ENCODE measurements at places on chromosomes 5 and 9.

- peak; percentile 78 for DNase-seq
Observed at GRCh38 chr5:76403766-76404222, 709 bp downstream of the IQGAP2 start.

- DNase-seq = no peak
Observed at GRCh38 chr5:9302218-9302617, 243.7 kb downstream of the SEMA5A start.

DNA sequence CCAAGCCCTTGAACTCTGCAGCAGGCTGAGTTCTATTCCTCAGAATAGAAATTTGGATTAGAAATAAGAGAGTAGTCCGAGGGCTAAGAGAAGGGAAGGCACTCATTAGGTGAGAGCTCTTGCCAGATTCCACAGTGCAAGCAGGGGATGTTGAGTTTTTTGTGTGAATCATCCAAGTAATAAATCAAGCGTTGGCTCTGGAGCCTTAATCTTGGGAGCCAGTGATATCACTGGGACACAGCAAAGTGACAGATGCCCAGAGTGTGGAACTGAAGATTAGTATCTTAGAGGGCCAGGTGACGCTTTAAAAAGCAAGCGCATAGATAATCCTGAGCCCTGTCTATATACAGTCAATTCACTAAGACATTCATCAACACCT, 60.3 kb downstream of the FOXD1 start:
- DNase-seq = no peak

DNA sequence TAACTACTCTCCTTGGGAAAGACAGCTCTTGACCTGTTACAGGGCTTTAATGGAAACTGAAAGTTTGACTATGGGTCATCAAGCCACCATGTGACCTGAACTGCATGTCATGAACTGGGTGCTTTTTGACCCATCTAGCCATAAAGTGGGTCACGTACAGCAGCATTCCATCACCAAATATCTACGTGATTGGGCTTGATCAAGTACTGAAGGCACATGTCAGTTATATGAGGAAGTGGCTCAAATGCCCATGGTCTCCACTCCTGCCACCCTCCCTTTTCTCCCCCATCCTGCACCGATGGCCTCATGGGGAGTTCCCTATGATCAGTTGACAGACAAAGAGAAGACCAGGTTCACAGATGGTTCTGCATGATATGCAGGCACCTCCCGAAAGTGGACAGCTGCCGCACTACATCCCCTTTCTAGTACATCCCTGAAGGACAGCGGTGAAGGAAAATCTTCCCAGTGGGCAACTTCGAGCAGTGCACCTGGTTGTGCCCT, 7.3 kb upstream of the FCN1 start:
- DNase-seq = no peak

DNA sequence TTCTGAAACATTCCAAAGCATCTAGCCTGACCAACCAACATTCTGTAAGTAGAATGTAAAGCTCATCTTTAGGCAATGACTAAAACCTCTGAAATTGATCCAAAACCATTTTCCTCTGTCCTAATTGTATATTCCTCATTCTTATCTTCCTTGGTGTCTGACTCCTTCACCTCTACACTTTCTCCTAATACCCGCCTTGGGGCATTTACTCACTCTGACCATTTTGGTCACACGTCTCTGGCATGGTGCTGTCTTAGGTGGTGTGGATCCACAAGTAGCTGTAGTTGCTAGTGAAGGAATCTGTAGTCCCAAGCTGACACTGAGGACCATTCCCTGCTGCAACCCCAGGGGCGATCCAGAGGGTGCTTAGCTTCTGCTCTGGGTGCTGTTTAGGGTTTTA, 40.8 kb upstream of the LMNB1 start:
- DNase-seq = no peak

DNA sequence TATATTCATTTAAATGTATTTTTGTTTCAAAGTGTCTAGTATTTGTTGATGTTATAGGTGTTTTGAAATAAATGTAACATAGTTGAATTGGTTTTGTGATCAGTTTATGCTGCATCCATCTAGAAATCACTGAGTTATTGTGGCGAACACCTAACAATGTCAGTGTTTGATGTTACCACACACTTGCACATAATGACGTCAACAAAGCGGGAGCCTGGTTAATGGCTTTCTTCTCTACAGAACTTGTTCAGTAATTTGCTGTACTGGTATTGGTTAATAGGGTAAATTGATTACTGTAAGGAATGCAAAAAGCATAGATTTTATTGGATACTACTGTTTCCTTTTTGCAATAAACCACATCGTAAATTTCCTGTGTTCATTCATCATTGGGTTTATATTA, 133.0 kb downstream of the ATG10 start:
- no peak for DNase-seq

- no peak for DNase-seq
Observed at GRCh38 chr5:119400245-119400644, 44.4 kb downstream of the TNFAIP8 start.

DNA sequence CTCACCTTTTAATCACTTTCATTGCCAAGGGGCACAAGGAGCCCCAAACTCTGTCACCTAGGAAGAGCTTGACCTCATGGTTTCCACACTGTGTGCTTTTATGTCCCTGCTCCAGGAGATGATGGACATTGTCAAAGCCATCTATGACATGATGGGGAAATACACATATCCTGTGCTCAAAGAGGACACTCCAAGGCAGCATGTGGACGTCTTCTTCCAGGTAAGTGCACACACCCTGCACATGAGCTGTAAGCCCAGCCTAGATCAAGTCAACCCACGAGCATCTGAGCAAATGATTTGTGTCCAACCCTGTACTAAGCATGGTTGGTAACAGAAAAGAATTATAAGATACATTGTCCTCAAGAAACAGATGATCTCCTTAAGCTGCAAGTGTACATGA, 50.8 kb upstream of the GABRP start:
- no peak for DNase-seq

DNA sequence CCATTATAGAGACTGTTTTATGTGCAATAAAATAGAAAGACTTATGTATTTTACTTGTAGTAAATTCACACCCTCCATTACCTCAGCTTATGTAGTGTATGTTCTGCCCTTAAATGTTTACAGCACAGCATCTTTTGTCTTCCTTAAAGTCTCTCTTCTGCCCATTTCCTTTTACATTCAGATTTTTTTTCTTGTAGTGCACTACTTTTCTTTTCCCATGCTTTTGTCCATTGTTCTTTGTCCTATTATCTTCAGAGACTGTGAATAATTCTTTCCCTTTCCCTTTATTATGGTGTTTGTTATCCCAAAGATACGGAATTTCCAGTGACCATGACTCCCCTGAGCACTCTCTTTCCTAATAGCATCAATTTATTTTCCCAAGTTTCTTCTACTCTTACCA, 66.1 kb upstream of the TYRP1 start:
- DNase-seq = no peak

DNA sequence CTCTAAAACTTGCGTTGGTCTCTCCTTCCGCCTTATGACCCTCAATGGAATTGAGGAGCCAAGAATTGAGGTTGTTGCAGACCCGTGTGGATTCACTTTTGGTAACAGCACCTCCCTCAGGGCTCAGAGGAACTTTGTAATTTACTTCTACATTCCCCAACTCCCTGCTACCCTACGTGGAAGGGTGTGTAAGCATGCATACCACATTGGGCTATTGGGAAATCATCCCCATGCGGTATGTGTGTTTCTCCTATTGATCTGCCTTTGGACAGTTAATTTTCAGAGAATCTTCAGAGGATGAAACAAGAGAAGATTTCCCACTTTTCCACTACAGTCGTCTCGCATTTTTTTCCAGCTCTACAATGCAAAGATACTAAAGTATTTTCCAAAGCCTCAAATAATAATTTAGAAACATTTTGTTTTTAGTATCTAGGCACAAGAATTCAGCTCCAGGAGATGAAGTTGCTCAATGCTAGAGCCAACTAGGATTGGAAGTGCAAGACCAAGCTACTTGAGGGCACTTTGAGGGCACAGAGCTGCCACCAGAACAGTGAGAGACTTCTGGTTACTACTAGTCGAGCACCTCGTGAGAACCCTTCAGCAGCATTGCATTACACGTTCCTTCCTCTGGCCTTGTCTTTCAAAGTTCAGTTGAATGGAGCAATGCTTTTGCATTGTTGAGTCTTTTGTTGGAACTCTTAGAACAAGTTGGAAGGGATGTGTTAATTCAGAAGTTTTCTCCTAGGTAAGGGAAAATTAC, 3.4 kb downstream of the C1QTNF3 start:
- no peak for DNase-seq

GRCh38 chr9:21684231-21684630, 118.2 kb upstream of the MTAP start:
- DNase-seq = no peak

- no peak for DNase-seq
Observed at GRCh38 chr9:14705079-14705478, 11.8 kb upstream of the ZDHHC21 start.

- DNase-seq = peak; percentile 87
Observed at GRCh38 chr9:125747053-125747764, at the start of gene PBX3. Gene PBX3 (plus strand): TSS chr9:125747373.

DNA sequence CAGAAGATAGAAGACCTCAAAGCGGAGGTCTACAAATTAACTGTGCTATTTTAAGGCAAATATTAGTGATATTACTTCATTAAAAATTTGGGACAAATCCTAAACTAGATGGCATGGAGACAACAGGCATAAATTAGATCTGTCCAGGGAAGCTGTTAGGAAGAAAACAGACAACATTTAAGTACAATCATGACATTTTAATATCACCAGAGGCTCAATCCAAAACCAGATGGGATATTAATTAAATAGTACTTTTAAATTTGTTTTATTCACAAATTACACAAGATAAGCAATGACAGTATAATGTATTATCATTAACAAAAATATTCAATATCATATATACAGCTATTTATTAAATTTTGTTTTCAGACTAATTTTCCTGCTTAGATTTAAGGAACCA, 161.1 kb downstream of the AP3B1 start:
- DNase-seq = no peak

DNA sequence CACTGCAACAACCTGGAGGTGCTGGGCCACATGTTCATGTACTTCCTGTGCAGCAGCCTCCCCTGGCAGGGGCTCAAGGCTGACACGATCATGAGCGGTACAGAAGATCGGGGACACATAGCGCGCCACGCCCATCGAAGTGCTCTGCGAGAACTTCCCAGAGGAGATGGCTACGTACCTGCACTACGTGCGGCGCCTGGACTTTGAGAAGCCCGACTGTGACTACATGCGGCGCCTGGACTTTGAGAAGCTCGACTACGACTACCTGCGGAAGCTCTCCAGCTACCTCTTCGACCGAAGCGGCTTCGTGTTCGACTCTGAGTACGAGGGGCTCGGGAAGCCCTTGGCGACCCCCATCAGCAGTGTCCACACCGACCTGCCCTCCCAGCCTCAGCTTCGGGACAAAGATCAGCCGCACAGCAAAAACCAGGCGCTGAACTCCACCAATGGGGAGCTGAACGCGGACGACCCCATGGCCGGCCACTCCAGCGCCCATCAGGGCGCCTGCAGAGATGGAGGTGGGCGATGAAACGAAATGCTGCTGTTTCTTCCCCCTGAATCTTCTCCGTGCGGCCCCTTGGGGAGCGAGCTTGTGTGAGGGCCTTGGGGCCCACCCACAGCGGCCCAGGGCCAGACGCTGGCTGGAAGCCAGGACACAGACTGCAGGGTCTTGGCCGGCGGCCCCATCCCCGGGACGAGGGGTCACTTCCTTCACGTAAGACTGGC, 56.5 kb downstream of the JAK2 start:
- no peak for DNase-seq

DNA sequence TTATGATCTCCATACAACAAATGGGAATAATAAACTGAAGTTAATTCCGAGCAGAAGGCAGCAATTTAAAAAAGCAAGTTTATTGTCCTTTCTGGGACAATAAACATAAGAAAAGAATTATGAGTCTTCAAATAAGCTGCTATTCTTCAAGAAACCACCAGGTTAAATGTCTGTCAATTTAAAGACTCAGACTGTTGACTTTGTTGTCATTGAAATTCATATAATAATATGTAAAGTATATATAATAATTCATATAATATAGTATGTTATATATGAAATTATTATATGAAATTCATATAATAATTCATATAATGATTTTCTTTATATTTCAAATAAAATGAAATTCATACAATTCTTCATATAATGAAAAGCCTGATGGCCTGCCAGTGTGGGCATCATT, 497.5 kb upstream of the RGMB start:
- no peak for DNase-seq

GRCh38 chr5:133868946-133869518, 99.4 kb downstream of the C5orf15 start:
- DNase-seq = peak; percentile 94

- peak; percentile 62 for DNase-seq
Observed at GRCh38 chr9:98658951-98659351, 49.8 kb downstream of the GABBR2 start.

DNA sequence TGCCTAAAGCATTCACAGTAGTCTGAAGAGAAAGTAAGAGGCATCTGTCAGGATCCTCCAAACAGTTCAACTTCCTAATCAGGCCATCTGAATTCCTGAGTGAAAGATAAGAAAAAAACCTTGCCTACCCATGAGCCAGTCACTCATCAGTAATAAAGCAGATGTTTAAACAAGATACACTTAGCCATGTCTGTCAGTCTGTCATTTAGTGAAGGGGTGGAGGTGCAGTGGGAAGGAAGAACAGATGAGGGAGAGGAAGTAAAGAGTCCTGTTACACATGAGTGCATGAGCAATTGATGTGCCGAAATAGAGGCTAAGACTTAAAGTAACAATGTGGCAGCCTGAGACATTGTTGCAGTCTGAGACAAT, 29.9 kb upstream of the DMRTA1 start:
- DNase-seq = peak; percentile 12

DNA sequence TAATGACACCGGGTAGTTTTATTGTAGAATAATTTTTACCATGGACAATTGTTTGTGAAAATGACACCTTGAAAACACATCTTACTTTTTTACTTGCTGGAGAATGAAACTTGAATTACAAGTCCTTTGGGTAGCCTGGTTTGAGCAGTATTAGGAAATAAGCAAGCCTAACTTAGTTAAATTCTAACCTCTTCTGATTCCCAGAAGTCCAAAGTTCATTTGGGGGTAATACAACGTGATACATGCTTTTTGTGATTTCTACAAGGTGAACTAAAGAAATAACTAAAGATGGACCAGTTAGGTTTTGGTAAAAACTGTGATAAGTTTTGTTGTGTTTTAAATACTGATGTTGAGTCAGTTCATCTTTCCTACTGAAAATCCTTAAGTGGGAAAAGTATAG, 135.4 kb upstream of the DMRT1 start:
- no peak for DNase-seq

- DNase-seq = peak; percentile 83
Observed at GRCh38 chr9:133184971-133185370, 21.3 kb upstream of the GBGT1 start.

- DNase-seq = no peak
Observed at GRCh38 chr5:127233590-127233989, 57.0 kb upstream of the MEGF10 start.

DNA sequence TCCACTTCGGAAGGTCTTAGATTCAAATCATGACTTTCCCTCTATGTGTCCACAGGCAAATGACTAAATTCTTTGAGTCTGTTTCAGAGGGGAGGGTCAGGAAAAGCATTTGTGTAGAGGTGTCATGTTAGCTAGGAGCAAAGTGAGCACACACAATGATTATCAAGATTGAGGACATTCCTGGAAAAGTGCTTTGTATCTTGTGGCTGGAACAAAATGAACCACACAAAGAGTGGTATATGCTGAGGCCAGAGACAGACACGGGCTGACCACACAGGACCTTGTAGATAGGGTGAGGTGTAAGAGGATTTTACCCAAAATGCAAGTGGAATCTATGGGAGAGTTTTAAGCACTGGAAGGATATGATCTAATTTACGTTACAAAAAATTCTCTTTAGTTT, 245.3 kb upstream of the NMUR2 start:
- DNase-seq = no peak

- DNase-seq = no peak
Observed at GRCh38 chr5:140312791-140313189, 9.9 kb upstream of the PFDN1 start.

GRCh38 chr5:32805971-32806638, 95.0 kb downstream of the NPR3 start:
- peak; percentile 57 for DNase-seq
